ENCODE measurements at places on chromosomes 7 and 10.

- DNase-seq, result no peak
Measured at GRCh38 chr7:124411796-124412195, 353.8 kb downstream of the GPR37 start.

DNA sequence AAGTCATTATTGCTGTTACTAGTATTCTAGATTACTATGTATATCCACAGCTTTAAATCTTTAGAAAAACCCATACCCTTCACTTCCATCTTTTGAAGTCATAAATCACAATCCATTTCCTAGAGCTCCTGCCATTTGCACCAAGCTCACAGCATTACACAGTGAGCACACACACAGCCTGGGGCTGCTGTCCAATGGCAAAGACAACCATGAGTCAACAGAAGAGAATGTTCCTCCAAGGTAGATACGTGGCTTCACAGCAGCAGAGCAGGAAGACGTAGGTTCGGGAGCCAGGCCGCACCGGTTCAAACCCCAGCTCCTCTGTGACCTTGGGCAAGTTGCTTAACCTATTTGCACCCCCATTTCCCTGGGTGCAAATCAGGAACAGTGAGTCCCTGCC lies 234.6 kb downstream of the DIP2C start:
- peak; percentile 93 for DNase-seq

DNA sequence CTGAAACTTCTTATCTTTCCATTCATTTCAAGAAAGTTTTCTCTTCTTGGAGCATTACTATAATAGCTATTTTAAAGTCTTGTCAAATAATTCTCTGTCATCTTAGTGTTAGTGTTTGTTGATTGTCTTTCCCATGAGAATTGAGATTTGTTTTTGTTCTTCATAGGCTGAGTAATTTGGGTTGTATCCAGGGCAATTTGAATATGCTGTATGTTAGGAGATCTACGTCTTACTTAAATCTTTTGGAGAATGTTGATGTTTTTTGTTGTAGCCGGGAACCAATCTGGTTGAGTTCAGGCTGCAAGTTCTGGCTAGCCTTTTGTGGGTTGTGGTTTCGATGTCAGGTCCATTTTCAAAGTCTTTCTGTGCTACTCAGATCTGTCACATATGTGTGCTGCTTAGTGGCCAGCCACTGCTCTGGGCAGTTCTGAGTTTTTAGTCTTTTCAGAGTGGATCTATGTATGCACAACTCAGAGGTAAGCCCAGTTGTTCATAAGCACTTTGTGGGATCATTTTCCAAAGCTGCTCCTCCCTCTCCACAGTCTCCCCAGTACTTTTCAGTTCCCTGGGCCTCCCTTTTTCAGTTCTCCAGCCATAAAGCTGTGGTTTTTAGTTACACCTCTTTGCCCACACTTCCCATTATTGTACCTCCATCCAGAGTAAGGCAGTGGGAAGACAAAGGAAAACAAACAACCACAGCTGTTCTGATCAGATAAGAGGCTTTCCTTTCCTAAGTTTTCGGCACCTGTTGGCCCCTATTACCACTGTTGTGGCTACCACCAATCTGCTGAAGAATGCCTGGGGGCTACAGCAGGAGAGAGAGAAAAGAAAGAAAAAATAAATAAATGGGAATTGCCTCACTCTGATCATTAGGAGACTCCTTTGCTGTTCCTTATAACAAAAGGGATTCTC lies 4.7 kb upstream of the CCNJ start:
- DNase-seq, result no peak

DNA sequence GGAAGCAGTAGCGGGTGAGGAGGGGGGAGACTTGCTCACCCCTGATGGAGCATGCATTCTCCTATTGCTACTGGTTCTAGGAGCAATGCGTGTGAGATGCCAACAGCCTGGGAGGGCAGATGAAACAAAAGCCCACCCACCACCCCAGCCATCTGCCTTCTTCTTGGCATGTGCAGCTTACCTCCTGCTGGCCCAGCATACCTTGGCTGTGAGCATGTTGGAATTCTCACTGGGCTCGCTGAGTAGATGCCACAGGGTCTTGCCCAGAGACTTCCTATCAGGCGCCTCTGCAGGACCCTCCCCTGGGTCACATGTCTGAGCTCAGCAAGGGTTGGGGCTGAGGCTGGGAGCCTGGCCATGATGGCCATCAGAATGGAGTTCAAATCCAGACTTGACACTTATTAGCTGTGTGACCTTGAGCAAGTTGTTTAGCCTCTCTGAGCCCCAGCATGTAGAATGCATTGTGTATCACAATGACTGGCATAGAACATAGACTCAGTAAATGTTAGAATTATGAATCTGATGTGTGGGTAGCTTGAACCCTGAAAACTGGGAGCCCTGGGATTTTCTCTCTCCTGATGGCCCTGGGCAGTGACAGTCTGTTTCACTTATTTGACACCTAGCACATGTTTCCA lies 38.2 kb downstream of the CDH23 start:
- no peak for DNase-seq

- no peak for DNase-seq
Measured at GRCh38 chr10:85614566-85614965, 752.0 kb downstream of the GRID1 start.

DNA sequence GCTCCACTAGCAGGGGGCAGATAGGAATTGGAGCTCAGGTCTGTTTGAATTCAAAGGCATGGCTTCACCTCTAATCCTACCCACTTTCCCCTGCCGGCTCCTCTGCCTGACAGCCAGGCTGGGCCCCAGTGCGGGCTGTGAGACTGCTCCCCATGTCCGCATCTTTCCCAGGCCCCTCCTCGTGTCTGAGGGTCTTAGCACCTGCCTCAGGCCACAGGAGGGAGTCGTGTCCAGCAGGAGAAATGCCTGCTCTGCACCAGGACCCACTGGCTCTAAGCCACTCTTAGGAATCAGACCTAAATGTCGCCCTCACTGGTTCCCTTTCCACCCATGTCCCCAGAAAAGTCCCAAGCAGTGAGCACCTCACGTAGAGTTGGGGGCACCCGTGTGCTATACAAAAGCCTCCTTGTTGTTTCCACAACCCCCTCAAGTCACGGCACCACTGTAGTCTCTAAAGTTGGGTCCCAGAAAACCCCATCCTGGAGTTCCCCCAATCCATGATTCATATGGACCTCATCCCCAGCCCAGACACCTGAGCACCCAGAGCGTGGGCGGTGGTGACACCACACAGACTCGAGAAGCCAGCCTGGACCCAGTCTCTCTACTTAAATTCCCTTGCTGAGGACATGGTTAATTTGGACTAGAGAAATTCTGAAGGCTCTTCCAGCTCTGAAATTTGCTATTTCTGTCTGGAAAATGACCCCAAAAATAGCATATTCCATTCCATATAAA lies 466.4 kb upstream of the ZMIZ1 start:
- peak; percentile 14 for DNase-seq

- DNase-seq, result no peak
Measured at GRCh38 chr7:31979690-31980330, 90.4 kb downstream of the PDE1C start.

- DNase-seq, result no peak
Measured at GRCh38 chr7:126501617-126502016, 751.1 kb downstream of the GRM8 start.

- no peak for DNase-seq
Measured at GRCh38 chr10:26326851-26327250, 110.3 kb downstream of the GAD2 start.

GRCh38 chr10:42428534-42428933 lies 209.8 kb downstream of the ZNF33B start:
- no peak for DNase-seq

DNA sequence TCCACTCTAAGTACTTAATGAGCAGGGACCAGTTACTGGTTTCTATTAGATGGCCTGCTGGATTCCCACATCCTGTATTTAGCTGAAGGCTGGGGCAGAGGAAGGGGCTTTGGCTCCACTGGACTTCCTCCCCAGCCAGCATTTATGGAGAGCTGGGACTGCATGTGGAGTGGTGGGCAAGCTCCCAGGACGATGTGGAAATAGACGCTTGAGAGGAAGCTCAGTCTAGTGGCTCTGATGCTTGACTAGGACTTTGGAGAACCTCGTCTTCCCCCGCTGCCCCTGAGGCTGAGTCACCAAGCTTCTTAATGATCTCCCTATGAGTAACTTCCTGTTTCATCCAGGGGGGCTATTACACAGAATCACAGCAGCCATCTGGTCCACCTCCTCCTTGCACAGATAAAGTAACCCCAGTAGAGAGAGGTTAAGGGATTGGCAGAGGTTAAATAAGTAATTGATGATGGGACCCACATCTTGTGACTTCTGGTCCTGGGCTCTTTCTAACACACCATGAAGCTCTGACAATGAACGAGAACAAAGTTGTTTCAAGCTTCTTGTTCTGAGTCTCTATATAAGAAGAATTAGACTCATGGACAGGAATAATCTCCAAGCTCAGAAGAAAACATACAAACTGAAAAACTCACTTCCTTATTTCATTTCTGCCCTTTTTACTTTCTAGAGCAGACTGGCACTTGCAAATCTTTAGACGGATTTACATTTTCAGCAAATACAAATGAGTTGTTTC lies 126.2 kb downstream of the PRPF18 start:
- peak; percentile 99 for DNase-seq

- DNase-seq, result no peak
Measured at GRCh38 chr7:51352174-51353100, 35.8 kb upstream of the COBL start.

GRCh38 chr10:114307731-114308130 lies 68.7 kb downstream of the VWA2 start:
- no peak for DNase-seq

- no peak for DNase-seq
Measured at GRCh38 chr7:33731912-33732311, 173.4 kb upstream of the BMPER start.

GRCh38 chr7:50712252-50713122 lies 70.2 kb downstream of the GRB10 start:
- no peak for DNase-seq

- no peak for DNase-seq
Measured at GRCh38 chr10:130140425-130140824, 4.2 kb downstream of the GLRX3 start.

GRCh38 chr10:78634835-78635234 lies 433.9 kb upstream of the ZMIZ1 start:
- peak; percentile 86 for DNase-seq

- peak; percentile 79 for DNase-seq
Measured at GRCh38 chr7:129875745-129876411, 76.9 kb downstream of the UBE2H start.

GRCh38 chr7:130486114-130486953 lies 5.6 kb upstream of the MEST start:
- no peak for DNase-seq

GRCh38 chr10:98172495-98172894 lies 38.0 kb downstream of the R3HCC1L start:
- peak; percentile 39 for DNase-seq

DNA sequence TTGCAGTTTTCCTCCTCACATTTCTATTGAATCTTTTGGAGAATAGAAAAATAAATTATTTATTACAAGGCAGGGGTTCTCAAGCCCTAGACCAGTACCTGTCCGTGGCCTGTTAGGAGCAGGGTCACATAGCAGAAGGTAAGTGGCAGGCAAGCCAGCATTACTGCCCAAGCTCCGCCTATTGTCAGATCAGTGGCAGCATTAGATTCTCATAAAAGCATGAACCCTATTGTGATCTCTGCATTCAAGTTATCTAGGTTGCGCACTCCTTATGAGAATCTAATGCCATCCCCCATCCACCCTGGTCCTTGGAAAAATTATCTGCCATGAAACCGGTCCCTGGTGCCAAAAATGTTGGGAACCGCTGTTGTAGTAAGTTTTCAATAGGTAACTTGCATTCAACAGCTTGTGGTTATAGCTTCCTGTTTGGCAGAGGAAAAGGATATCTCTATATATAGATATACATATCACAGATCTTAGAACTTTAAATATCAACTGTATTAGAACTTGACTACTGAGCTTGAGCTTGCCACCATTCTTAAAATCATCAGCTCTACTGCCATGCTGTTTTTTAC lies 165.1 kb downstream of the AHR start:
- no peak for DNase-seq

GRCh38 chr7:107643407-107643806 lies 17.2 kb upstream of the SLC26A4 start:
- DNase-seq, result peak; percentile 70

DNA sequence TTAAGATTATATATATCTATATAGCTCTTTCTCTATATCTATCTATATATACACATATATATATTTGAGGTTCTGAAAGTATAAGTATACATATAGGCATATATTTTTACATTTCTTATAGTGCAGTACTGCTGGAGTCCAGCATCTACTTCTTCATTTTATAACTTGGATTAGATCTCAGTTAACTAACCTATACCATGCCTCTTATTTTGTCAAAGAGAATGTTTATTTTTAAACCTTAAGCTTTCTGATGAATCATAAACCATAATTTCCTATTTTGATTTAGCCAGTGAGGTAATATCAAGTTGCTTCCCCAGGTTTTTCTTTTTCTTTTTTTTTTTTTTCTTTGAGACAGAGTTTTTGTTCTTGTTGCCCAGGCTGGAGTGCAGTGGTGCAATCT lies 8.1 kb downstream of the ZNF32 start:
- DNase-seq, result no peak

- DNase-seq, result no peak
Measured at GRCh38 chr7:54915870-54916598, 102.8 kb upstream of the EGFR start.

DNA sequence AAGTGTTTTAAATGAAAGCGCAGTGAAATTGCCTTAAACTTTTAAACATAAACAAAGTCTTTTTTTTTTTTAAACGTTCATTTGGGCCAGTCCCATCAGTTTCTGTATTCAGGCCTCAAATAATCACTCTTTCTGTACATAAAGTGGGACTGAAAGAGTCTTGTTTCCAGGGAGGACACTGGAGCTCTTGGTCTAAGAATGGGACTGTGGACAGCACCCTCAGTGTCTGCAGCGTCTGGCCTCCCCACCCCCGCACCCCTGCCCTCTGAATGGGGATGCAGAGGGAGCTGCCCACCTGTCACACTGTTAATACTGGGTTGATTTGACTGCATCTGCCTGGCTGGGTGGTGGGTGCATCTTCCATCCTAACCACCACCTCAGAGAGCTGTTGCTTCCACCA lies 5.2 kb downstream of the ZNF365 start:
- DNase-seq, result no peak

DNA sequence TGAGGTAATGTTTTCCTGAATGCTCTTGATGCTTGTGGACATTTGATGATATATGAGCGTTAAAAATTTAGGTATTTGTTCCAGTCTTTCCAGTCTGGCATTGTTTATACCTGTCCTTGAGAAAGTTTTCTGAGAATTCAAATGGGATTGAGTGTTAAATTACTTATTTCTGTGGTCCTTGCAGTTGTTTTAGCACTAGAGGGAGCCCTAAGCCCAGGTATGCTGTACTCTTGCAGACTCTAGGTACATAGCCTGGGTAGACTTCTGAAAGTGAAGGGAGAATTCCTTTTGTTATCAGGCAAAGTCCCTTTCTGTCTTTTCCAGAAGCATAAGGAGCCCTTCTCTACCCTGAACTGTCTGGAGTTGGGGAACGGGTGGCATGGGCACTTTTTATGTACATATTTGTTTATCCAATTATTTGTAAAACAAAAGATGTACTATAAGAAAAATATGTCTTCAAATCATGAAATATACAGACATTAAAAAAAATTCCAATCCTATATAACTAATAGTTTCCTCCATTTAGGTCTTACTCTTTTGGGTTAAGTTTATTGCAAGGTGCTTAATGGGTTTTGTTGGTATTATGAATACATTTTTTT lies 262.1 kb downstream of the ATRNL1 start:
- peak; percentile 41 for DNase-seq
